Mesenchymal stem cell (in vitro differentiated cells and primary cell): ENCODE measurements at places on chromosomes 12 and 14.

GRCh38 chr14:58712357-58712756, 74.6 kb downstream of the DACT1 start:
- no peak overlapping the region for H3K27ac ChIP-seq
- no peaks in the 10 kb centered on the region for H3K27me3 ChIP-seq
- no peaks in the 10 kb centered on the region for H3K36me3 ChIP-seq
- no peak overlapping the region for H3K4me3 ChIP-seq
- peak; percentile 30 for DNase-seq

GRCh38 chr12:24507827-24508226, 441.1 kb downstream of the BCAT1 start:
- H3K4me3 ChIP-seq, result no peak overlapping the region
- no peaks in the 10 kb centered on the region for H3K27me3 ChIP-seq
- no peaks in the 10 kb centered on the region for H3K36me3 ChIP-seq
- no peak overlapping the region for H3K27ac ChIP-seq
- no peak for DNase-seq

GRCh38 chr12:112169966-112170365, 44.6 kb downstream of the TRAFD1 start:
- H3K36me3 ChIP-seq, result peaks cover 28% of the 10 kb centered on the region
- H3K4me1 ChIP-seq, result no peaks in the 10 kb centered on the region
- no peak for DNase-seq
- H3K27me3 ChIP-seq, result no peaks in the 10 kb centered on the region

GRCh38 chr12:108641446-108642268, 8.0 kb upstream of the SELPLG start:
- no peak for DNase-seq
- H3K27me3 ChIP-seq, result no peaks in the 10 kb centered on the region
- no peak overlapping the region for H3K27ac ChIP-seq
- peaks cover 30% of the 10 kb centered on the region for H3K4me1 ChIP-seq
- peaks cover 46% of the 10 kb centered on the region for H3K36me3 ChIP-seq
- H3K4me3 ChIP-seq, result no peak overlapping the region

- H3K4me3 ChIP-seq, result no peak overlapping the region
- peaks cover 8% of the 10 kb centered on the region for H3K4me1 ChIP-seq
- no peaks in the 10 kb centered on the region for H3K36me3 ChIP-seq
- H3K27ac ChIP-seq, result no peak overlapping the region
- H3K27me3 ChIP-seq, result no peaks in the 10 kb centered on the region
Measured at GRCh38 chr14:51511265-51511664, 140.4 kb upstream of the FRMD6 start.

GRCh38 chr12:82688596-82688995, 1.9 kb downstream of the TMTC2 start:
- peaks cover 2% of the 10 kb centered on the region for H3K4me1 ChIP-seq
- DNase-seq, result no peak
- H3K27me3 ChIP-seq, result peaks cover 6% of the 10 kb centered on the region
- no peaks in the 10 kb centered on the region for H3K36me3 ChIP-seq

- H3K27me3 ChIP-seq, result no peaks in the 10 kb centered on the region
- no peak overlapping the region for H3K4me3 ChIP-seq
Measured at GRCh38 chr12:109529691-109530640, 43.3 kb downstream of the MMAB start.

DNA sequence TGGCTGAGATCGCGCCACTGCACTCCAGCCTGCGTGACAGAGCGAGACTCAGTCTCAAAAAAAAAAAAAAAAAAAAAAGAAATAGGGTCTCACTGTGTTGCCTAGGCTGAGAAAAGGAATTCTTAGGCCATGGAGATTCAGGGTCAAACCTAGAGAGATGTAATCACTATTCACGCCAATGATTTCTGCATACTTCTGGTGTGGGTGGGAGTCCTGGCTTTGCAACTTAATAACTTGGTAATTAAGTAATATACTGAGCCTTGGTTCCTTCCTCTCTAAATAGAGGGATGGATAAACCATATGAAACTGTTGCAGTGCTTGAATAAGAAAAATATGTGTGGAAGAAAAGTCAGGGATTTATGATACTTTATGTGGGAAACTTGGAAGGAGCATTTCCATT, 2.7 kb downstream of the ZNF410 start:
- H3K27ac ChIP-seq, result no peak overlapping the region
- H3K4me1 ChIP-seq, result peaks cover 2% of the 10 kb centered on the region
- peaks cover 2% of the 10 kb centered on the region for H3K36me3 ChIP-seq
- no peak for DNase-seq
- H3K4me3 ChIP-seq, result no peak overlapping the region

DNA sequence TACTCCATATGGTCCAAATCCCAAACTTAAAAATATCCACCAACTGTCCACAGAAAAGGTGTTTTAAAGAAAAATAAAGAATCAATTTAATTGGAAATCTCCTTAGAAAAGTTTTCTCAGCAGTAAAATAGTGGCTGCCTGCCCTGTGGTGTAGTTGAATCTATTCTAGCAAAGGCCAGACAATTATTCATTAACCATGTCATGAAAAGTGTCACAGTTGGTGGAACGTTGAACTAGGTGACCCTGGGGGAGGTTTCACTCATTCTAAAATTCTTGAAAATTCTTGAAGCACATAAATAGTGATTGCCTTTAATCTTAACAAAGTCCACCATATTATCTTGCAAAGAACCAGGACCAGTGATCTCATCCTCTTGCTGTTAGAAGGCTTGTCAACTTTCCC, 78.4 kb upstream of the GZMB start:
- no peak overlapping the region for H3K27ac ChIP-seq
- DNase-seq, result no peak
- no peaks in the 10 kb centered on the region for H3K27me3 ChIP-seq
- H3K4me1 ChIP-seq, result peaks cover 2% of the 10 kb centered on the region

DNA sequence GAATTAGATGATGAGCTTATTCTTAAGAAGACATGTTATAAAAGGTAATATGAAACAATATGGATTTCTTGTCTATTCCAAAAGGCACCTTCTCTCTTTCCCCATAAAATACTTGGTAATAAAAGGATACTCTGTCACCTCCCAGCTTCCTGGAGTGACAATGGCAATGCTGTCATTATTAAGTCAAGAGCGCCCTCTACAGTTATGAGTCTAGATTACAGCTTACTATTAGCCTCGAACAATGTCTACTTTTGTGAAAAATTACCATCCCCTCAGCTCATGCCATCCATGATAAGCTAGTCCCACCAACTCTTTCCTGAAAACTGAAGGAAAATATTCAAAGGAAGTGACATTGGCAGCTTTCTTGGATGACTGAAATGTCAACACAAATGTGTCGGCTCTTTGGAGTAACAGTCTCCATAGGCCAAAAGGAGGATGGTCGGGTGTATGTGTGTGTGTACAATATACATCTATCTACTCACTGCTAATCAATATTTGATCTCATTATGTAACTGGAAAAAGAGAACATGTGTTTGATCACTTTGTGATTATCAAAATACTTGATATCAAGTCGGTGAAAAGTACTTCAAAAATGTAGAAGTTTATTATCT, 48.7 kb upstream of the CDKN3 start:
- no peak overlapping the region for H3K4me3 ChIP-seq
- peak; percentile 70 for DNase-seq
- no peak overlapping the region for H3K27ac ChIP-seq
- peaks cover 13% of the 10 kb centered on the region for H3K4me1 ChIP-seq
- H3K27me3 ChIP-seq, result no peaks in the 10 kb centered on the region
- H3K36me3 ChIP-seq, result no peaks in the 10 kb centered on the region

GRCh38 chr12:124665511-124665910, 98.1 kb upstream of the NCOR2 start:
- H3K27me3 ChIP-seq, result no peaks in the 10 kb centered on the region
- H3K36me3 ChIP-seq, result no peaks in the 10 kb centered on the region
- no peak overlapping the region for H3K4me3 ChIP-seq
- H3K4me1 ChIP-seq, result peaks cover 15% of the 10 kb centered on the region

DNA sequence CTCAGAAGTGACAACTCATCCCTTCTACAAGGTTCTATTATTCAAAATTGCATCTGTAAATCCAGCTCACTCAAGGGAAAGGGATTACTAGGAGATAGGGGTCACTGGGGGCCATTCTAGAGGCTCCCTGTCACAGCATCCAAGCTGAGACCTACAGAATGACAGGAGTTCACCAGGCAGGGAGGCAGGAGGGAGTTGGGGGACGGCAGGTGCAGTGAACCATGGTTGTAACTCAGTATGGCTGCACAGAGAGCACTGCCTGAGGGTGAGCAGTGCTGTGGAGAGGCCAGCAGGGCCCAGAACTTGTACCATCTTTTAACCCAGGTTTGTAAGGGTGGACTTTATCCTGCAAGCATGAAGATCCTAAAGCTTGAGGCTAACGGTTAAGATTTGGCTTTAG, 37.9 kb upstream of the SINHCAF start:
- no peak for DNase-seq
- no peaks in the 10 kb centered on the region for H3K36me3 ChIP-seq
- no peaks in the 10 kb centered on the region for H3K27me3 ChIP-seq
- peaks cover 8% of the 10 kb centered on the region for H3K4me1 ChIP-seq
- H3K4me3 ChIP-seq, result no peak overlapping the region

DNA sequence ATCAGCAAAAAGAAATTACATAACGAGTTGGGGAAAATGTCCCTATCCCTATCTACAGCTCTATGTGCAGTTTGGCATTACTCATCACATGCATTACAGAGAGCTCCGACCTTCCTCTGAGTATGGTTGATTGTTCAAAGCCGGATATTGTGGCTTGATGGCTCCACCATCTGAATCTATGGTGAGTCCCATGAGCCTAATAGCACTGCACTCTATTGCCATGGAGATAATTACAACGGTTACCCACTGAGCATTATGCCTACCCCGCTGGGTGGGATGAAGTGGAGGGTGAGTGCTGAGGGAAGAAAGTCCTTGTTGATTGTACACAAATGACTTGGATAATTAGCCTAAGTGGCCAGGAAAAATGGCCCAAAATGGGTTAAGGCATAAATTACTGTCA, 800.5 kb downstream of the NRXN3 start:
- no peak overlapping the region for H3K27ac ChIP-seq
- H3K36me3 ChIP-seq, result no peaks in the 10 kb centered on the region
- H3K4me3 ChIP-seq, result no peak overlapping the region
- no peak for DNase-seq
- H3K27me3 ChIP-seq, result no peaks in the 10 kb centered on the region
- no peaks in the 10 kb centered on the region for H3K4me1 ChIP-seq

DNA sequence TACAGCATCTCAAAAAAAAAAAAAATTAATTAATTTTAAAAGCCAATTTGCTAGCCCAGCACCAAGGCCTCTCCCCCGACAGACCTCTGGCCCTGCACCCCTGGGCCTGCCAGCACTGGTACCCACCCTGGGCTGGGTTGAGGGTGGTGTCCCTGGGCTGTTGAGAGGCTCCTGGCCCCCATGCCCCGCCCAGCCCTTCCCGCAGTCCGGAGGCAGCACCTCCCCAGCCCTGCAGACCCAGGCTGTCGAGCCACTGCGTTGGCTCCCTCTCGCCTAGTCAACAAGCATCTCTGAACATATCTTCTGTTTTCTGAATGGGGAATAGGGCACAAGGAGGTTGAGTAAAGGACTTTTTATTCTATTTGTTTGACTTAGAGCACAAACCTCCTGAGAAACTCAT, 87.1 kb downstream of the FBXL14 start:
- no peak for DNase-seq
- no peak overlapping the region for H3K4me3 ChIP-seq
- H3K27ac ChIP-seq, result no peak overlapping the region
- H3K4me1 ChIP-seq, result peaks cover 5% of the 10 kb centered on the region

GRCh38 chr12:16165506-16165905, 112.0 kb downstream of the SLC15A5 start:
- no peaks in the 10 kb centered on the region for H3K4me1 ChIP-seq
- peak; percentile 40 for DNase-seq
- no peak overlapping the region for H3K27ac ChIP-seq
- no peak overlapping the region for H3K4me3 ChIP-seq
- no peaks in the 10 kb centered on the region for H3K36me3 ChIP-seq

GRCh38 chr12:52383331-52383730, 2.1 kb downstream of the KRT84 start:
- no peak overlapping the region for H3K4me3 ChIP-seq
- H3K36me3 ChIP-seq, result no peaks in the 10 kb centered on the region
- DNase-seq, result no peak
- no peak overlapping the region for H3K27ac ChIP-seq

- H3K4me3 ChIP-seq, result peak overlapping the region; percentile 16
- no peaks in the 10 kb centered on the region for H3K36me3 ChIP-seq
- peak overlapping the region; percentile 79 for H3K27ac ChIP-seq
- H3K4me1 ChIP-seq, result peaks cover 43% of the 10 kb centered on the region
- no peaks in the 10 kb centered on the region for H3K27me3 ChIP-seq
Measured at GRCh38 chr12:6376079-6376869, 911 bp upstream of the SCNN1A start.

GRCh38 chr14:69153873-69154270, 953 bp upstream of the DCAF5 start:
- peak overlapping the region; percentile 76 for H3K27ac ChIP-seq
- H3K4me3 ChIP-seq, result peak overlapping the region; percentile 93
- H3K27me3 ChIP-seq, result no peaks in the 10 kb centered on the region

DNA sequence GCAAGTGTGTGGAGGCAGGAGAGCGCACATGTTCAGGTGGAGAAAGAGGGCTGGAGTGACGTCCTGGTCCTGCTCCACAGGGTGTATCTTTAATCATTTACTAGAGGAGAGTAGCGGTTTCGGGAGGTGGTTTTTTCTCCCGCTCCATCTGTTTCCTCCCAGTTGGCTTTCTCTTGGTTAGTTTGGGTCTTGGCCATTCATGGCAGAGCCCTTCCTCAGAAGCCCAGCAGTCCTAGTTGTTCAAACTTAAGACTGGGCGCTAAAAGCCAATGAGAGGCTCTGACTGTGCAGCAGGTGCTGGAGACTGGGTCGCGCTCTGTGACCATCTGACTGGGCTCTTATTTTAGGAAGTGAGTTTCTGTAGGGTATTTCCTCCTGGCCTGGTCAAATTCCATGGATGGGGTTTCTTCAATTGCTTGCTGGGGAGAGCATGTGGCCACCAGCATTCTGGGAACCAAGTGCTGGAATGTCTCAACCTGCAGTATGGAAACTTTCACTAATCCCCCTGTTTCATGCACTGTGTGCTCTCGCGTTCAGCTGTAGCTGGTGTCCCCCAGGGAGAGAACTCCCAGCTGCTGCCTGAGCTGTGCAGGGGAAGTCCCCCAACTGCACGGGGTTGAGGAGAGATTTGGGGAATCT, 27.4 kb upstream of the TSPAN9 start:
- DNase-seq, result no peak
- H3K36me3 ChIP-seq, result peaks cover 2% of the 10 kb centered on the region
- H3K4me3 ChIP-seq, result no peak overlapping the region
- H3K4me1 ChIP-seq, result peaks cover 24% of the 10 kb centered on the region
- no peaks in the 10 kb centered on the region for H3K27me3 ChIP-seq
- no peak overlapping the region for H3K27ac ChIP-seq

- H3K27me3 ChIP-seq, result no peaks in the 10 kb centered on the region
- H3K27ac ChIP-seq, result no peak overlapping the region
- peaks cover 73% of the 10 kb centered on the region for H3K36me3 ChIP-seq
- H3K4me1 ChIP-seq, result peaks cover 1% of the 10 kb centered on the region
- no peak overlapping the region for H3K4me3 ChIP-seq
- DNase-seq, result peak; percentile 98
Measured at GRCh38 chr12:1993341-1993740, 10.9 kb downstream of the DCP1B start.

GRCh38 chr14:68970038-68970612, 9.0 kb downstream of the ACTN1 start:
- H3K4me3 ChIP-seq, result no peak overlapping the region
- H3K4me1 ChIP-seq, result peaks cover 56% of the 10 kb centered on the region
- H3K36me3 ChIP-seq, result peaks cover 47% of the 10 kb centered on the region
- no peak overlapping the region for H3K27ac ChIP-seq

- H3K4me3 ChIP-seq, result no peak overlapping the region
- no peak for DNase-seq
- H3K4me1 ChIP-seq, result peaks cover 4% of the 10 kb centered on the region
- H3K36me3 ChIP-seq, result no peaks in the 10 kb centered on the region
- H3K27me3 ChIP-seq, result no peaks in the 10 kb centered on the region
- no peak overlapping the region for H3K27ac ChIP-seq
Measured at GRCh38 chr14:59429790-59430189, 35.4 kb downstream of the GPR135 start.

GRCh38 chr14:89425931-89426330, 8.9 kb upstream of the FOXN3 start:
- peaks cover 12% of the 10 kb centered on the region for H3K4me1 ChIP-seq
- DNase-seq, result peak; percentile 93
- no peak overlapping the region for H3K4me3 ChIP-seq
- no peaks in the 10 kb centered on the region for H3K27me3 ChIP-seq
